ENCODE measurements at places on chromosomes 6 and 20.
A peak's percentile ranks its signal among the peaks of the same experiment; 100 is the strongest.

DNA sequence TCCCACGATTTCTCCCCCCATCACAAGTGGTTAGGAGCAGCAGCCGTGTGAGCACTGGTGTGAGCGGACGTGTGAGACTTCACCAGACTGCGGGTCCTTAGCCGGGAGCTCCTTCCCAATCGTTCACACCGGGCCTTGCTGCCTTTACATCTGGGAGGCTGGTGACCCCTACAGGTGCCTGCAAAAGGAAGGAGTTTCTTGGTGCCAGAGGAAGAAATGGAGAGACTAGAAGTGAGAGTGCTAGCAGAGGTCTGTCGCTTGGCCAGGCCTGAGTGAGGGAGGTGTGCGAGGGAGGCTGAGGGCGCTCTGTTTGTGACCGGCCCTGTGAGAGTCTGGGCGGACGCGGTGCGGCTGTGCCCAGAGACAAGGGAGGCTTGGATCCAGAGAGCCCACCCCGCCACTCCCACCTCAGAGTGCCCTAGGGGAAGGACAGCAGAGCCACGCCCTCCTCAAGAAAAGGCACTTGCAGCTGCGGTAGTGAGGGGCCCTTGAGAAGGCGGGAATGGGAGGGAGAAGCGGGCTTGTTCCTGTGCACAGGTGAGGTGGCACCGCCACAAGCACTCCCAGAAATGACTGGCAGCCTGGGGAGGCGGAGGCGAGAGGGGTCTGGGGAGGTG lies 10.0 kb upstream of the ARMC2 start:
- DNase-seq: no peak

DNA sequence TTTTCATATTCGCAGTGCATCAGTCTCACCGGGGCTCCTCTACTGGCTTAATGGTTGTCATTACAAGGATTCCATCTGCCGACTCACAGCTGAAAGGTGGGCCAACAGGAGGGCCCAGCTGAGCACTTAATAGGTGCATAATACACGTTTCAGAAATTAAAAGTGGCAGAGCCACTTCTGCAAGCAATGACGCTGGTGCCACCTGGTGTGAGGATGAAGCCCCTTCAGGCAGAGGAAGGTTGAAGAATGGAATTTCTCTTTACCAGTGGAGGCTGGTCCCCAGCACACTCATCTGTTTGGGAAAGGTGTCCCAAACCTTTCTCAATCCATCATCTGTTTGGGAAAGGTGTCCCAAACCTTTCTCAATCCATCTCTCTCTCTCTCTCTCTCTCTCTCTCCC lies 8.2 kb upstream of the STMND1 start:
- no peak for DNase-seq

- DNase-seq: no peak
Measured at GRCh38 chr6:122752459-122752858, 27.1 kb upstream of the FABP7 start.

GRCh38 chr6:36933102-36933501 lies 21.4 kb upstream of the PI16 start:
- DNase-seq: no peak

- no peak for DNase-seq
Measured at GRCh38 chr20:43904827-43905177, 9.8 kb upstream of the TOX2 start.

DNA sequence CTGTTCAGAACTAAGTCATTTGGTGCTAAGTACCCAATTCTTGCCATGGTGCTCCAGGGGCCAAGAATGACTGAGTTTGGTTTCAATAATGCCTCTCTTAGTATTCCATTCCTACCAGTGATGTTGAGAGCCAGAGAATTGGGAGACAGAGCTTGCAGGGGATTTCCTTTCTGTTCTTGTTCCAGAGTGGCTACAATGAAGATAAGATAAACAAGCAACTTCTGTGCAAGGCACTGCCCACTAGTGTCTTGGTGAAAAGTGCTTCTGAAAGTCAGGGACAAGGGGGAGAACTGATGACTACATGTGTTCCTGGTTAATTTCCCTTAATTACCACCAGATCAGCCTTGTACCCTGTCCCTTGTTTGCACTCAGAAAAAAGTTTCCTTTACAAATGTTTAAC lies 421.6 kb downstream of the BCKDHB start:
- no peak for DNase-seq

DNA sequence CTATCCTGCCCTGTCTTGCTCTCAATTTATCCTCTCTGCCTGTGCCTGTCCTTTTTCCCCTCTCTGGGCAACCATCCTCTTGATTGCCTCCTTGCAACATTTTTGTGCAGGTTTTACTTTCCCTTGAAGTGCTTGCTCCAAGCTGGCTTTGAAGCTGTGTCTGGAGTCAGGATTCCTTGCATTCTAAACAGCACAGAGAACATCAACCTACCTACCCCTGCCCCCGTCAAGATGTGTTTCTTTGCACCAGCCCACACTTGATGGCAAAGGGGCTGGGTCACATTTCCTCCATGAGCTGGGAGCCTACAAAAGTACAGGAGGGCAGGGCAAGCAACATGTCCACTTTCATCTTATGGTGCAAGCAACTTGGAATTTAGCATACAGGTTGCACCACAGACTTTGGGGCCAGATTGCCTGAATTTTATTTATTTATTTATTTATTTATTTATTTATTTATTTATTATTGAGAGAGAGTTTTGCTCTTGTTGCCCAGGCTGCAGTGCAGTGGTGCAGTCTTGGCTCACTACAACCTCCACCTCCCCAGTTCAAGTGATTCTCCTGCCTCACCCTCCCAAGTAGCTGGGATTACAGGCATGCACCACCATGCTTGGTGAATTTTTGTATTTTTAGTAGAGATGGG lies 206.3 kb downstream of the COL19A1 start:
- DNase-seq: no peak

- DNase-seq: no peak
Measured at GRCh38 chr20:4465212-4465611, 256.5 kb upstream of the PRND start.

DNA sequence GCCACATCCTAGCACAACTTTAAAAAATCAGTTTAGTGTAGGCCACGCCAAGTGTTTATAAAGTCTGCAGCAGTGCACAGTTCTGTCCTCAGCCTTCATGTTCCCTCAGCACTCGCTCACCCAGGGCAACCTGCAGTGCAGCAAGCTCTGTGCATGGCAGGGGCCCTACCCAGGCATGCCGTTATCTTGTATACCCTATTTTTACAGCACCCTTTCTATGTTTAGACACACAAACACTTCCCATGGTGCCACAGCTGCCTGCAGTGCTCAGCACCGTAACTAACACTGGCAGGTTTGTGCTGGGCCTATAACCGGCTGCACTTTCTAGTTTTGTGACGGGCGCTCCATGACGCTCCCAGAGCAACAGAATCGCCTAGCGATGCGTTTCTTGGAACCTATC lies 43.8 kb downstream of the ZBTB46 start:
- DNase-seq: no peak

DNA sequence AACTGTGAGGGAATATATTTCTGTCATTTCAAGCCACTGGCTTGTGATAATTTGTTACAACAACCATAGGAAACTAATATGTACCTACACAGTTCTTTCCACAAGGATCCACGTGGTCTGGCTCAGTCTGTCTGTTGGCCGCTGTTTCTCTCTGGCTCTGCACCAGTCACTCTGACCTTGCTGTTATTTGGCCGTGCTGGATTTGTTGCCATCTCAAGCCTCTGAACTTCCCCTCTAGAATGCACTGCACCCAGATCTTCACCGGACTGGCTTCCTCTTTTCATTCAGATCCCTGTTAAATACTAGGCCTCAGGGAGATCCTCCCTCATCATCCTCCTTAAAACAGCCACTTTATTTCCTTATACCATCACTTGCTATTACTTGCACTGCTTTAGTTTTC lies 446.8 kb downstream of the TFAP2B start:
- no peak for DNase-seq

DNA sequence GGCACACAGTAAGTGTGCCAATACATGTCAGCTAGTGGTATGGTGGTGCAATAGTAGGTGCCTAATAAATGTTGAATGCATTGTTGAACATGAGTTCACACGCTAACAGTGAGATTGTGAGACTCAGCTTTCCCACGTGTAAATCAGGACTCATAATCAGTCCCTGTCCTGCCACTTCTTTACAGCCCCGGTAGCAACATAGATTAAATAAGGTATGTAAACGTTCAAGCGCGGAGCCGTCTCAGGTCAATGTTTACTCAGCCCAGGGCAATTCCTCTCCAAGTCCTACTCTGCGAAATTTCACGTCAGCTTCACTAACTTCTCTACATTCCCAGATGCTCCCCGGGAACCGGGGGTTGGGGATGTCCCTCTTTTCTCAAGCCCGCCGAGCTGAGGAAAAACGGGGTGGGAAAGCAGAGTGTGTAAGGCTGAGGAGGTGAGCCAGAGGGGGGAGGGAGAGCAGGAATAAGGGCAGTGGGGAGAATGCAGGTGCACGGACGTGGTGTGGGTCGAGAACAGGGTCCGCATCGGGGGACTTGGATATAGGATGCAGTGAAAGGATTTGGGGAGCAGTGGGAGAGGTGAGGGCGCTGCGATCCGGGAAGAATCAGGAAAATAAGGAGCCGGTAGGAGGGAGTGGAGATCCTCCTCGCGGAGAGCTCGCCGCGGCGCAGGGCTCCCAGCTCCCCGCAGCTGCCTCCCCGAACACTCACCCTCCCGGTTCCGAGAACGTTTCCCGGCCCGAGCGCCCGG lies 544 bp upstream of the TP53INP2 start:
- no peak for DNase-seq

DNA sequence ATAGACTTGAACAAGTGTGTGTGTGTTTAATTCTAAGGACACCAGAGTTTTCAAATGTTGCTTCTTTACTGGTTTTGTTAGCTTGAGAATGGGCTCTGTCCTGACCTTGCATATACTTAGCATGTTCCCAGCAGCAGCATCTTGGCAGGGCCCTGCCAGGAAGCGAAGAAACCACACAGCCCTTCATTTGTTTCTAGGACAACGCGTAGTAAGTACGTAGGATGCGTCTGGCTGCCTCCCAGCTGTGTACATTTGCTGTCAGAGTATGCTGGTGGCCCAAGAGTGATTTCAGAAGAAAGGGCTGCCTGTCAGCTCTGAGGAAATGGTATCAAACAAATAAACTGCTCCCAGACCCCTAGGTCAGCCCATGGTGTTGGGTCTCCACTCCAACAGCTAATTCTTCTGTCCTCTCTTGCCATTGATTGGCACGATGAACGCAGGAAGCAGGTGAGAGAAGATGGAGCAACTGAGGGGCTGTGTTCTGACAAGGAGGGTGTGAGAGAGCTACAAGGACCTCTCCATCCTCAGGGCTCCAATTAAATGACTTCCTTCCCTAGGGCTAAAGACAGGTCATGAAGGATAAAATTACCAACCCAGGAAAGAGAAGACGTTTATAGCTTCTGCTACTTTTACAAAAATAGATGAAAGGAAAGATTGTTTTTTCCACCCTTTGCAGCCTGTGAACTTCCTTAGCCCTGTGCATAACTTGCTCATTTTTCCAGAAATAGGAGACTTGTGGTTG lies 55.9 kb upstream of the HDDC2 start:
- DNase-seq: no peak

DNA sequence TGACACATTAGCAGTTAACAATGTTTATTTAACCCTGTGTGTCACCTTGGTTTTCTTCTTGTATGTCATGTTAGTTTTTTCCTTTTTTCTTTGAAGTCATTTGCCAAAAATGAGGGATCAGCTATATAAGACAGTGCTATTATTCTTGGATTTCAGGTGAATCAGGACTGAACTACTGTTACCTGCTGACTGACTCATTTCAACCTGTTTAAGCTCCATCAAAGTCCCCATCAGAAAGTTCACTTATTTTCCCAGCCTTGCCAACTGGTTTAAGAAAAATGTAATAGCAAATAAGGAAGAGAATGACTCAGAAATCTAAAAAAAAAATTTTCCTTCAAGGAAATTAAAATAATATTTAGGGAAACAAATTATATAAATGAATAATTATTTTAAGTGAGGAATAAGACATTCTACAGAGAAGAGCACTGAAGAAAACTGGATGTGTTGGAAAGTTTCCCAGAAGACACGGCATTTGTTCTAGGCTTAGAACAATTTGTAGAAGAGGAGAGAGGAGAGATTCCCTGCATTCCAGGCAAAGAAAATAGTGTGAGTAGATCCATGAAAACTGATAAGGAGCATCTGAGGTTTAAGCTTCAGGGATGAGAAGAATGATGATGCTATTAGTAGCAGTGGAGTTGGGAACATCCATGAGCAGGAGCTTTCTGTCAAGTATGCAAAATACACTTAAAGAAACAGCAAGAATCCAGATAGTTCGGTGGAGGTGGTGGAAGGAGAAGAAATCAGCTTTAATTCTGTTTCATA lies 84.9 kb upstream of the SIM1 start:
- no peak for DNase-seq

DNA sequence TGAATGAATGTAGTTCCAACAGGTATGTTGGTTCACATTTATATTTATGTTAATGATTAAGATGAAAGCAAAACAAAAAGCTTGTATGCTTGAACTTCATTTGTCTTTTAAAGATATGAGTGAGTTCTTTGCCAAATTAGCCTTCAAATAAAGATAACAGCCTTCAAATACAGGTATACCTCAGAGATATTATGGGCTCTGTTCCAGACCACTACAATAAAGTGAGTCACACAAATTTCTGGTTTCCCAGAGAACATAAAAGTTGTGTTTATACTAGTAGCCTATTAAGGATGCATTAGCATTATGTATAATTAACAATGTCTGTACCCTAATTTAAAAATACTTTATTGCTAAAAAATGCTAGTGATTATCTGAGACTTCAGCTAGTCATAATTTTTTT lies 245.3 kb upstream of the MAN1A1 start:
- no peak for DNase-seq

- no peak for DNase-seq
Measured at GRCh38 chr6:108610270-108610839, 49.6 kb downstream of the FOXO3 start.

DNA sequence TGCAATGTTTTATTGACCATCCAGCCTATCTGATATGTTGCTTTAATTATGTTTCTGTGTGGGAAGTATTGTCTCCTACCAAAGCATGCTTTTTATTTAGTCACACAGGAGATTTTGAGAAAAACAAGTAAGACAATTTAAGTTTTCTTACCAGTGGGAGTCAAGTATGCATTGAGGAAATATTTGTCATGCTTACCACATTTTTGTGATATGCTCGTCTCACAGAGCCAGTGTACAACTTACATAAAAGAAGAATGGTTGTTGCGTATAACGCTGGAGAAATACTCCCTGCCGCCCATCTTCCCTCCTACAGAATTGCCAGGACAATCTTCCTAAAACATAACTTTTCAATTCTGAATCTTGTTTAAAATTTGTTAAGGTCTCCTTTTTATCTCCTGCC lies 37.1 kb upstream of the FILIP1 start:
- no peak for DNase-seq

- peak; percentile 5 for DNase-seq
Measured at GRCh38 chr6:136607932-136608772, 57.9 kb upstream of the MAP7 start.

DNA sequence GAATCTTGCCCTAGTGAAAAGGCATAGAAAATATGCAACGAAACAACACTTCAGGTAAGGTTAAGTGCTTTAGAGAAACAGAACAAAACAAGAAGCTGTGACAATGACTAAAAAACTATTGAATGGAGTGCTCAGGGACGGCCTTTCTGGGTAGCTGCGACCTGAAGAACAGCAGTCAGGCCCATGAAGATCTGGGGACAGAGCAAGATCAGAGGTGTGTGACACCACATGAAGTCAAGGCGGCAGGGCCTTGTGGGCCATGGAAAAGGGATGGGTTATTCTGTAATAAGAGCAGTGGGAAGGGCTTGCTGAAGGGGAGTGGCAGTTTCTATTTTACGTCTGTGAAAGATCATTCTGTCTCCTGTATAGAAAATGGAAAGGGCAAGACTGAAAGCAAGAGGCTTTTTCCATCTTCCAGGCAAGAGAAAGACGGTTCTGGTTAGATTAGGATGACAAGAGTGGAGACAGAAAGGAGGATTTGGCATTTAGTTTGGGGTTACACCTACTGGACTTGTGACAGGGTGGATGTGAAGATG lies 5.1 kb downstream of the UBE2V1 start:
- DNase-seq: no peak

- DNase-seq: no peak
Measured at GRCh38 chr20:59577809-59578435, 26.4 kb upstream of the PHACTR3 start.

Data from NCI-H1694 treated with DMSO at 0.1 percent for 48 hours (cell line).